ENCODE measurements at places on chromosomes 6 and 20.

DNA sequence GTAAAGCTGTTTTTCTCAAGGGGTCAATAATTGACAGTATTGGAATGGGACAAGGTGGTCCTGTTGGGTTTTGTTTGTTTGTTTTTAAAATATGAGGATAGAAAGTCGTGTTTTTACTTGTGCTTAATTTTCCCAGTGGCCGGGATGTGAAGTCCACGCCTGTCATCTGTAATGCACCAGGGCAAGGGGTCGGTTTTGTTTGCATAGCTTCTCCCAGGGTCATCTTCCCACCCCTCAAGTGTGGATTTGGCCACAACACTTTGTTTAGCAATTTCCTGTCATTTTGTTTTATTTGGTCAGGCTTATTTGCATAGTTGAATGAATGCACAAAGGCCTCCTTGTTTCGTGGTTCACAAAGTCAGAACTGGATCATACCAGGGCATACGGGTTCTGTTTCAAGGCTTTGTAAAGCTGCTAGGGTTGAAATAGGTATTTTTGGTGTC is 29.8 kb downstream of the SYNJ2 start:
- DNase-seq, result no peak

DNA sequence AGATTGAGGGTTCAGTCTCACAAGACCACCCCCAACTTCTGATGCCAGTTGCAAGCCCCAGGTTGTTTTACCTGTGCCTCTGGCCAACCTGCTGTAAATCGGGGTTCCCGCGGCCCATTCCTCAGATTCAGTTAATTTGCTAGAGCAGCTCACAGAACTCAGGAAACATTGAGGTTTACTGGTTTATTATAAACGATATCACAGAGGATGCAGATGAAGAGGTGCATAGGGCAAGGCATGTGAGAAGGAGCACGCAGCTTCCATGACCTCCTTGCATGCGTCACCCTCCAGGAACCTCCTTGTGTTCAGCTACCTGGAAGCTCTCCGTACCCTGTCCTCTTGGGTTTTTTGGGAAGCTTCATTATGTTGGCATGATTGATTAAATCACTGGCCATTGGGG is 66.0 kb upstream of the CDKAL1 start:
- DNase-seq, result no peak

- no peak for DNase-seq
Observed at GRCh38 chr6:80148220-80148619, 41.7 kb downstream of the BCKDHB start.

GRCh38 chr6:154202339-154202738 is 154.3 kb downstream of the IPCEF1 start:
- DNase-seq, result no peak

DNA sequence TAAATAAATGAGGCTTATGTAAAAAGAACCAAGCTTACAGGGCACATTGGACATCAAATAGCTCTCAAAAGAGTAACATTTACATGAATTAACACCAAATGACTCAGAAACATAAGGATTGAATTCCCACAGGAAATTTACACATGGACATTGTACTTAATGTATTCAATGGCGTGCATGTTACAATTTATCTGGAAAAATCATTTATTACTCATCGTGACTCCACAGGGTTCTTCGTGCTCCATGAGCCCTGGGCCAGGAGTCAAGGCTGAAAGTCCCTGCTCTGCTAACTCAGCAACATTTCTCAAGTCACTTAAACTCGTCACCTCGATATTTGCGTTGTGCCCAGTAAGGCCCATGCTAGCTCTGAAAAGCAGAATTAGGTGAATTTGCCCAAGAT is 158.5 kb downstream of the PHACTR1 start:
- no peak for DNase-seq

DNA sequence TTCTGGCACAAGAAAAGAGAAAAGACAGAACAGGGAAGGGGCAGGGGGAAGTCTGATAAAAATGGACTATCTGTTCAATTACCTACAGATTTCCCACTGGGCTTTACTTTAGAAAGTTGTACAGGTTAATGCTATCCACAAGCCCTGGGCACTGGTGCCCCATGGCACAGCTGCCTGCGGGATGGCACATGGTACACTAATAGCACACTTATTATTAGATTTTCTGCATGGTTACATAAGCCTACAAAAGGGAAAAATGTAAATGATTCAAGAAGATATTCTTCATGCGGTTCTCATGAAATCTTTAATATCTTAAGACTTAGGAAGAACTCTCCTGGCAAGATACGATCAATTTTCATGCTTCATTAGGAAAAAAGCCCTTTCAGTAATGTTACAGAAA is 137.5 kb downstream of the GMPR start:
- no peak for DNase-seq

DNA sequence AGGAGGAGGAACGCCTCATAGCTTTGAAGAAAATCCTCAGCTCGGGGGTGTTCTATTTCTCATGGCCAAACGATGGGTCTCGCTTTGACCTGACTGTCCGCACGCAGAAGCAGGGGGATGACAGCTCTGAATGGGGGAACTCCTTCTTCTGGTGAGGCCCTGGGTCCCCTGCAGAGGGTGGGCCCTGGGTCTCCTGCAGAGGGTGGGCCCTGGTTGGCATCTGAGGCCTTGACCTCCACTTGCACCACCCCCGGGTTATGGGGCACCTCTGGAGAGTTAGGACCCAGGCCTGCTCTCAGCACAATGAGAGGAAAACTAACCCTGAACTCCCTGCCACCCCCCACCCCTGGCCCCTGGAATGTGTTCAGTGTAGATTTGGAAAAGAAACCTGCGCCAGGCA is 47.2 kb downstream of the SYNJ2 start:
- no peak for DNase-seq

Data from NCI-H510A (cell line).